ELR (cell line): ENCODE measurements at places on chromosomes 4 and X.

GRCh38 chrX:69024161-69024736 is 141.0 kb downstream of the PJA1 start:
- DNase-seq, result peak; percentile 22

DNA sequence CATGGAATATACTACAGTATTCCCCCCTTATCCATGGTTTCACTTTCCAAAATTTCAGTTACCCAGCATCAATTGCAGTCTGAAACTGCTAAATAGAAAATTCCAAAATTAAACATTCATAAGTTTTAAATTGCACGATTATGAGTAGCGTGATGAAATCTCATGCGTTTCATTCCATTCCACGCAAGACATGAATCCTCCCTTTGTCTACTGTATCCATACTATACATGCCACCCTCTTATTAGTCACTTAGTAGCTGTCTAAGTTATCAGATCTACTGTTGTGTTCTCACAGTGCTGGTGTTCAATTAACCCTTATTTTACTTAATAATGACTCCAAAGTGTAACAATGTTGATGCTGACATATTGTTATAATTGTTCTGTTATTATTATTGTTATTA is 261.2 kb upstream of the NDST4 start:
- DNase-seq, result no peak

DNA sequence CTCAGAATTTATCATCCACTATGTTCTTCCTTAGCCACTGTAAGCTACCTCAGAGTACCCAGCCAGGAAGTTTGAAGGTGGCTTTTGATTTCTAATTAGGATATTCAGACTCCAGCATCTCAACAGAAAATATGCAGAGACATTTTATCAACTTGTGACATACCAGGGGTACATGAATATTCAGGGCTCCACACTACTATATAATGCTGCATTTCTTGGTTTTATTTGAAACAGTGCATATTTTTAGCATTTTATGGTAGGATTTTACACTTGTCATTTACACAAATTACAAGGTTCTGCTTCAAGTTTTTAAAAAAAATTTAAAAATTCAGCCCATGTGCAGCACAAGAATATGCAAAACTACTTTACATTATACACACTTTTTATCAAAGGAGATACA is 124.7 kb downstream of the UBE2K start:
- no peak for DNase-seq

DNA sequence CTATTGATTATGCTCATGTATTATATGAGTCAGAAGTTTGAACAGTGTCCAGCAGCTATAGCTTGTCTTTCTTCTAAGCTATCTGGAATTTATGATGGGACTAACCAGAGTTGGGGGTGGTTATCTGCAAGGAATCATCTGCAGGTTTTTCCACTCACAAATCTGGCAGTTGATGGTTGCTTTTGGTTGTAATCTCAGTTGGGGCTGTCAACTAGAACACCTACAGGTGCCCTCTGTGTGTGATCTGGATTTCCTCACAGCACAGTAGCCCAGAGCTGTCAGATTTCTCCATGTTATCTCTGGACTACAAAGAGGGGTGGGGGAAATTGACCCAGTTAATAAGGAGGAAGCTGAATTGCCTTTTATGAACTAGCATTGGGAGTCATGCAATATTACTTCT is 51.4 kb upstream of the MAP9 start:
- no peak for DNase-seq

DNA sequence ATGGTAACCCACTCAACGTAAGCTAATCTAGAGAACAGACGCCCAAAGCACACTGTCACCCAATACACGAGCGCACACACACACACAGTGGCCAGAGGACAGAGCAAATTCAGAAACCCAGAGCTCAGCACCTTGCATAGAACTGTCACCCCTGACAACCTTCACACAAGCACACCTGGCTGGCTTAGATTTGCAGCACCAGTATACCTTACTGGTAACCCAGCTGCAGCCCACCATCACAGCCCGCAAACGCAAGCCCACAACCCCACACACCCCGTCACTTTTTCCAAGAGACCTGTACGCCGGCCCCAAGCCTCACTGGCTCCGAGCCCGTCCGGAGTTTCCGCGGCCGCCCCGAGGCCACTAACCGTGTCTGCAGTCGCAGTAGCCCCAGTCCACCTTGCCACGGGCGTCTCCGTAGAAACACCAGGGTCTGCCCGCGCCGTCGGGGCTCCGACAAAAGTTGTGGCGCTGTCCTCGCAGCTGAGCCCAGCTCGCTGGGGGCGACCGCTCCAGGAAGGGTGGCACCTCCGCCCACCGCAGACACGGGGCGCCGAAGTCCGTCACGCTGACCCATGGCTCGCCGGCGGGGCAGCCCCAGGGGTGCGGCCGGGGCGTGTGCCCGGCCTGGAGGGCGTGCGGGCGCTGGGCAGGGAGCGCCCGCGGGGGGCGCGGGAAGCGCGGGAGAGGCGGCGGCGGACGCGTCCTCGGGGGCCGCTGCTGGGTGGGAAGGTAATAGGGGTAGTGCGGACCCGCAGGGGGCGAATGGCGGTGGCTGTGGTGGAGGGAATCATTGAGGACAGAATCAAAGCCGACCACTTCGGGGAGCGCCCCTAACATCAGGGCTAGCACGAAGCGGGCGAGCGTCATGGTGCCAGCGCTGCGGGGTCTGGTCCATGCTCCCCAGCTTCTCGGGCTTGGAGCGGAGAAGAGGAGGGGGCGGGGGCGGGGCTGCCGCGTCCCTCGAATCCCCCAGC is 664 bp downstream of the PRSS12 start:
- peak; percentile 54 for DNase-seq
